ENCODE measurements at places on chromosomes 5 and 9.

GRCh38 chr5:147045290-147045689 lies 166.7 kb upstream of the PPP2R2B start:
- no peak overlapping the region for H3K27ac ChIP-seq
- DNase-seq, result no peak
- no peaks in the 10 kb centered on the region for H3K36me3 ChIP-seq

DNA sequence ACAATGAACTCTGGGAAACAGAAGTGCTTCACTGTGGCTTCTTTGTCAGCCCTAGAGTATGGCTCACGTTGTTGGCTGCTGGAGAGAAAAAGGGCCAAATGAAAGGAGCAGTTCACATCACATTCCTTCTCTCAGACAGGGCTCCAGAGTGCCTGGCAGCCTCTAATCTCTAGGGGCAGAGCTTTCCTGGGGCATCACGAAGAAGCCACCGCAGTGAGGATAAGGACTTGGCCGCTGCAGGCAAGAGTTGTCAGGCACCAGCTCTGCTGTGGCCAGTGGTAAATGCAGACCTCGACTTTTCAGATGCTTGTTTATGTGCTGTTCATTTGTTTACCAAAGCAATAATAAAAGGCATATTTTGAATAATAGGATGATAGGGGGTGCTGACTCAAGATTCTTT lies 227.2 kb downstream of the ICE1 start:
- DNase-seq, result no peak
- H3K27ac ChIP-seq, result peak overlapping the region; percentile 23
- H3K4me3 ChIP-seq, result no peak overlapping the region
- no peaks in the 10 kb centered on the region for H3K27me3 ChIP-seq

DNA sequence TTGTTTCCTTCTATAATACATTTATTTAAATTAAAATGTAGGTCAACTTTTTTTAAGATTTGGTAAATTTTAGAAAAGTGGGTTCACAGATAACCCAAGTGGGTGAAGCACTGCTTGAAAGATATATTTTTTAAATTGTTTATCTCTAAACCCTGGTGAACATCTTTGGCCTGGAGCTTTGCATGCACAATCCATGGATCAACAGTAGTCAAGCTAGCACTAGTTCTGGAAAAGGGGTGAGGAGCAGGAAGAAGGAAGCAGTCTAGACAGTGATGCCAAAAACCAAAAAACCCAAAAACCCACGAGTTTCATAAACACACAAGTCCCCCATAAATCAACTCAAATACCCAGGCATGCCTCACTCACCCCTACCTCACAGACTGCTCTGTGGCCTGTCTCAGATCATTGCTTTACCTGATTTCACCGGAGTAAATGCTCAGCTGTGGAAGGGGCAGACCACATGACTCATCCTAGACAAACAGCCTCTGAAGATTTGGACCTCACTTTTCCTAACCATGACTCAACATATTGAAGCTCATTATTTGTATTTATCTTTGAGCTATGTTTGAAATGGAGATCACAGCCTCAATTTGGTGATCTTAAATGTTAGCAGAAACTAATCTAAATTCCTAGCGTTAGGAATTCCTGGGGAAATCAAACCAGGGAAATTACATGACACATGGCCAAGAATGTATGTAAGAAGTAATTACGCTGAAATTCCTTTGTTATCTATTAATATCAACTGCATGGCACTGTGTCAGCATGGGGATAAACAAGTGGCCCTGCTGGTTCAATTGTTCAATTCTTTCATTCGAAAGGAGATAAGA lies 149.6 kb downstream of the ZNF608 start:
- H3K4me3 ChIP-seq, result no peak overlapping the region
- H3K4me1 ChIP-seq, result peaks cover 40% of the 10 kb centered on the region
- no peaks in the 10 kb centered on the region for H3K27me3 ChIP-seq

DNA sequence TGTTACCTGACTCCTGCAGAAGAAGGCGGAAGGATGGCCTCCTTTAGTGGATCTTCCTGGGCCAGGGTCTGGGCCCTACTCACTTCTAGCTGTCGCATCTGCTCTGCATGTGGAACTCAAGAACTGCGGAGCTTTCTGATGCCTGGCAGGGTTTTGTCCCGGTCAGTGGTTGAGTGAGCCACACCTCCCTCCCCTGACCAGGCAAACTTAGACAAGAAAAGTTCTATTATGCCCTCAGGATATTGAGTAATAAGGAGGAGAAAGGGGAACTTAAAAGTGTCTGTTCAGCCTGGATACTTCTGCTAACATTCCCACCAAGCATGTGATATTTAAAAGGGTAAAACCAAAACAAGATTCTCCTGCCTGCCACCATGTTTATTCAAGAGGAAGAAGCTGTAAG lies at the start of gene FYB1:
Gene FYB1, minus strand, starts transcription at position 127 of the 400 bp plus-strand sequence. CDS start 16,603 bp downstream, outside the sequence.
- no peak within 1 kb of the TSS for H3K4me3 ChIP-seq
- H3K4me1 ChIP-seq, result peaks cover 27% of the 10 kb centered on the region
- H3K27ac ChIP-seq, result no peak within 1 kb of the TSS
- DNase-seq, result no peak
- no peaks in the 10 kb centered on the region for H3K27me3 ChIP-seq
- H3K36me3 ChIP-seq, result no peaks in the 10 kb centered on the region

Measured in SJSA1 (cell line).